ENCODE measurements at places on chromosomes 1 and 21.

DNA sequence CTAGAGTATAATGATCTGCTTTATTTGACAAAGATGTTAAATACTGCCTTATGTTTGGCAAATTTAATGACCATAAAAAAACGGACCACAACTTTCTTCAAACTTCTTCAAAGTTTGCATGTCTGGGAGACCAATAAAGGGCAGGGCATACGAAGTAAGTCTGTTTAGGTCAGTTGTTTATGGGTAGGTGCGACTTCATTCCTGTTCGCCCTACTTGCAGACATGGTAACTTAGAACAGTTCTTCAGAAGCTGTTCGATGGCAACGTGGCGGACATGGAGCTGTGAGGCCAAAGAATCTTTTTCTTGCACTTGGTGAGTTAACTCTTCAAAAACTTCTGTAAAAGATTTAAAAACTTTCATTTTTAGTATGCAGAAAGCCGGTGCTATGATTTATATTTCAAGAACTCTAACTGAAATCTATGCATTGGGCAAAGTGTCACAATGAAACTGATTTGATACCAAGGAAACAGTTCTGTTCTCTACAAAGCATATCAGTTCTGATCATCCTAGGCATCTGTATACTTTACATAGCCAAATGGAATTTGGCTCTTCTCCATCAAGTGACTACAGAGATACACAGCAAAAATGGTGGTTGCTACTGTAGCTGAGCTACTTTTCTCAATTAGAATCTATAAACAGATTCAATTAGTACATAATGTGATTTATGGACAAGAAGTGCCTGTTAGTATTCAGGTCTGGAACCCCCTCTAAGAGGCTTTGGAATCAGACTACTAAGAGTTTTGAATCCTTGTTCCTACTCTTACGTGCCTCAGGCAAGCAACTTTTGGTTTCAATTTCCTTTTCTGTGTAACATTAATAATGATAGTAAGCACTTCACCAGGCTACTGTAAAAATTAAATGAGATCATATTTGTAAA, 25.7 kb downstream of the C21orf91 start:
- DNase-seq = no peak

- no peak for DNase-seq
These were observed 5.2 kb downstream of the GJC2 start for GRCh38 chr1:228154670-228155571.

DNA sequence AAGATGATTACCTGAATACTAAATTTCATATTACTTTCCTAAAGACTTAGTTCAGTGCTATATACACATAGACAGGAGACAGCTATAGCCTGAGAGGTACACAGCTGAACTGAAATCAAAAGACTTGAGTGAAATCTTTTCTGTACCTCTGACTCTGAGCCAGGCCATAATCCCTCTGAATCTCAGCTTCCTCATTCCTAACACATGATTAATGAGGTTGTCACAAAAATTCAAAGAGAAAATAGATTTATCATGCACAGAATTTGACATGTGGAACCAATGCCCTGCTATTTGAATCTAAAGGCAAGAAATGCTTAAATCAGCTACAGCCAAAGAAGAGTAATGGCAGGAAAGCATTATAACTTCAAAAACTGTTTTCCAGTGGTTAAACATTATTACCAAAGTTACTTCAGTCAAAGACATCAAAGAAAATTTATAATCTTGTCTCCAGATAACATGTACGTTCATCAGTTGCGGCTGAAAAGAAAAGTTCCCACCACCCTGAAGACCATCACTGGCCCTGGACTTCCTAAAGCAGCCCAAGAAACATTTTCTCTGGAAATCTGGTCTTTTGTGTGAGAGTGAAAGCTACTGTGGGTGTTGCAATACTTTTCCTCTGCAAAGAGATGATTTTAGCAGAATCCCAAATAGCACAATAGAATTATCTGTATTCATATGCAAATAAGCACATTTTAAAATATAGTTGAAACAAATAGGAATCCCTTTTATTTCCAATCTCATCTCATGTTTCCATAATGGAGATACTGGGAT, 13.8 kb upstream of the ATP1A1 start:
- DNase-seq = no peak

- DNase-seq = no peak
These were observed 82.4 kb upstream of the CYYR1 start for GRCh38 chr21:26655460-26655859.

DNA sequence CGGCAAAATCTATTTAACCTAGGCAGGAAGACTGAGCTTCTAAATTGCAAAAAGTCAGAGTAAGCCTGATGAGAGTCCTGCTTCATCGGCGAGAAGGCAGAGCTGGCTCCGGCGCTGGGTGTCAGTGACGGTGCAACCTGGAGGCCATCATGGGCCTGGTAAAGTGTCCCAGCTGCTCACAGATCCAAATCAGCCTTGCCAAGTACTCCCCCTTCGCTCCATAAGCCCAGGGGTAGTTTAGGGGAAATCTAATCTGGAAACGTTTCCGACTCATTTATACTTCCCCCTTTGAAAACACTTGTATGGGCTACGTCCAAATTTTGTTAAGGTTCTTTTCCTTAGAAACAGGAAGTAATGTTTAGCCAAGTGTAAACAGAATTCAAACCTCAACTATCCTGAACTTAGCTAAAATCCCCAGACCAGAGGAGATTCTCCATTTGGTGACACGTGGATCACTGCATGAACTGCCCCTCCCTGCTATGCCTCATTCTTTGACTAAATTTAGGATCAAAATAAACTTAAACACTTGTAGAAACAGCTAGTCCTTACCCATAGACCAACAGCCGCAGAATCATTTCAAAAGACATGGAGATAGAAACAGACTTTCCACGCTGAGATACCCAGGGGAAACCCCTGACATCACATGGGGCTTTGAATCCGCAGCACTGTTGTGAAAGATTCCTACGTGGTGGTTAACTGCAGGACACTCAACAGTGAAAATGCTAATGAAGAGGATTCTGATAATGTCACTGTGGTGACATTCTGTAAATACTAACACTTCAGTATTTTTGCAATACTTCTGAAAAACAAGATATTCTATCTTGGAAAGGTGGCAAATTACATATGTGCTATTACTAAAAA, 172.7 kb downstream of the TGFBR3 start:
- DNase-seq = no peak

GRCh38 chr1:29532285-29532684, 296.0 kb downstream of the PTPRU start:
- DNase-seq = no peak

DNA sequence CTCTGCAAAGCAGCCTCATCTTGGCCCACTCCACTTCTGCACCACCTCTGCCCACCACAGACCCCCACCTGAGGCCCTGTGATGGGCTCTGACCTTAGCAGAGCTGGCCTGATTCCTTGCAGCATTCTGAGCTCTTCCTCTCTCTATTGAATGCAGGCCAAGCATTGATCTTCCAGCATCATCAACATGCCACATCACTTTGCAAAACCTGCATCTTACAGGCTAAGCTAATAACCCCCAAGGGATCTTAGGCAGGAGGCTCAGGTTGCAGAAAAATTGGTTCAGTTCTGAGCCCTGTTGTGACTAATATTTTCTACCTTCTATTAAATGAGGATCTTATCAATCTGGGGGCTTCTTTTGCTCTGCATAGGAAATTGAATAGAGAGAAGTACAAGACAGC, 78.7 kb downstream of the ATP1A1 start:
- DNase-seq = no peak

DNA sequence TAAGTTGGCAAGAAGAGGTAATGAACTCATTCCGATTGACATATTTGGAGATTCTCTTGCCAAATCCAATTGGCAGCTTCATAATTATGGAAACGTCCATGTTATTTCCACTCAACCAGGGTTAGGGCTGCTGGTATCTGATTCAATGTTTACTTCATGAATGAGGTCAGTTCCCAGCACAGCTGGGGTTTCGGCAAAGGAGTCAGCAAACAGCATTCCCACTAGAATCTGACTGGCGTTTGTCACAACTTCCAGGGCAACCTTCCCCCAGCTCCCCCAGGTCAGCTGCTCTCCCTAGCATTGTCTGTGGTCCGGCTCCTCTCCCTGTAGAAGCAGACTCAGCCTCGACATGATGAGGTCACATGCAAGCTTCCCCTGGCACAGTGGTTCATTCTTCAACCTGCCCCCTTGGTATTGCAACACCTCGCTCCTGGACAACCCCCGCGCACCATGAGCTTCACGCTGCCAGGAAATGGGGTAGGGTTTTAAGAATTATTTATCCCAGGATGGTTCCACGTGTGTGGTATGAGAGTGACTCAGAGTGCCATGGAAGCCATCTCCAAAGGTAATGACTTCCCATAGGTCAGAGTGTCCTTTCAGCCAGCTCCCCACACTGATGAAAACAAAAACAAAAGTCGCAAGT, 100.7 kb upstream of the SLC25A33 start:
- DNase-seq = peak; percentile 73

- DNase-seq = no peak
These were observed 1242.1 kb downstream of the PLA2G4A start for GRCh38 chr1:188070848-188071247.

- DNase-seq = no peak
These were observed 29.2 kb downstream of the MAN1C1 start for GRCh38 chr1:25645637-25646400.

- DNase-seq = no peak
These were observed 60.7 kb downstream of the H3-3A start for GRCh38 chr1:226123212-226123560.

GRCh38 chr21:38777015-38777414, 28.7 kb upstream of the ETS2 start:
- no peak for DNase-seq

GRCh38 chr1:183493540-183494245, 21.4 kb downstream of the SMG7 start:
- no peak for DNase-seq

- DNase-seq = no peak
These were observed 837.6 kb upstream of the ADAMTS5 start for GRCh38 chr21:27804515-27804914.

DNA sequence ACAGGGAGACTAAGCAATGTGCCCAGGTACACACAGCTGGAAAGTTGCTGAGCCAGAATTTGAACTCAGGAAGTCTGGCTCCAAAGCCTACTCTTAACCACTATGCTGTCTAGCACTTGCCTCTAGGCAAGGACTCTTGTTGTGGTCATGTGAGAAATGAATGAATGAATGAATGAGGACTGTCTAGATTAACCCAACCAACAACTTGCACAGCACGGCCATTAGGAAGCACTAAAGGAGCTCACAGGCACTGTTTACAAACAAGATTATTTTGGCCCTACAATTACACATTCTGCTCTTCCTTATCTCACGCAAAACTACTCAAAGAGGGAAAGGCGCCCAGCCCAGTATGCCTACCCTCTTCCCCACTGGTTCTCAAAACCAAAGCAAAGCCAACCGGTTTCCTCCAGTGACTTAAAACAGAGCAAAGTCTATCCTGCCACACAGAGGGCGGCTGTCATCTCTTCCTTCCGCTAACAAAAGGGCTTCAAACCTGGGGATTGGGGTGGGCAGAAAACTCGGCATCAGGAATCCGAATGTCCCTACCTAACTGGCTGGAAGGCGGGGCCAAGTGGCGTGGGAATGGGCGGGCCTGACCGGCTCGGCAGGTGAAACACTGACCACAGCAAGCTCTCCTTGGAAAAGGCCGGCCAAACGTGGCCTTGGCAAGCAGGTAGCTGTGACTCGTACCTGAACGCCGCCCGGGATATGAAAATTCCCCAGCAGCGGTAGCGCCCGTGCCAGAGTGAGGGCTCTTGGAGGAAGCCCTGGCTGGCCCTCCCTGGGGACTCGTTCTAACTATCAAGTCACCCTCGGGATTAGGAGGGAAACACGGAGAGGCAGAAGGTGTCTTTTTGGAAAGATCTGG, 948 bp downstream of the STK40 start:
- DNase-seq = no peak

GRCh38 chr1:44405798-44406736, 1.0 kb downstream of the RNF220 start:
- no peak for DNase-seq

DNA sequence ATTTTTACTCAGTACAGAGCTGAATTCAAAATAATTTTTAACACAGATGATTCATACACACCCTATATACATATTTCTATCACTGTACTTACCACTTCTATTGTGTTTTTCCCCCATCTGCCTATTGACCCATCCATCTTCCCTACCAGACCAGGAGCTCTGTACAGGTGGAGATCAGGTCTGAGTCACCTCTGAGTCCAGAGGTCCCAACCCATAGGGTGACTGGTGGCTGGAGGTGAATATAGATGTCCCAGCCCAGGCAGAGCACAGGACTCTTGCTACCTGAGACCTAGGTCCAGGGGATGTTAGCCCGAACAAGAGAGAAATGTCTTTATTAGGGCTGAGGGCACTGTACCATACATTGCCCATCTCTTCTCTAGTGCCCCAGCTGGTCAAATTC, 54.8 kb downstream of the DMAP1 start:
- no peak for DNase-seq

GRCh38 chr1:117077267-117077666, 17.1 kb downstream of the TTF2 start:
- no peak for DNase-seq

- no peak for DNase-seq
These were observed 76.4 kb upstream of the IFFO2 start for GRCh38 chr1:19032701-19033514.

DNA sequence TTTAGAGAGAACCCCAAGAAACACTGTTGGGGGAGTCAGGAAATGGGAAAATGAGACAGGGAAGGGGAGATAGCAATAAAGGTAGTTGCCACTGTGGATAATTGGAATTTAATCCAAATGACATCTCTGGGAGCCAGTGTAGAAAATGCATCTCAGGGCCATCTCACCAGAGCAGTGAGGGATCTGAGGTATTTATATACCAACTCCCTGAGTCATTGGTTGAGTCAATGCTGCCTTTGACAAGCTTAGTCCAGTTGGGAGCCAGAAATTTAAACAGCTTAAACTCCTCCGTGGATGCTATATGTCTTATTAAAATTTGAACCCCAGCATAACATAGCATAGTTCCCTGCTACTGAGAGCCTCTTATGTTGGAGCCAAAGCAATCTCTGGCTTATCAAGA, 140.3 kb downstream of the SLC30A10 start:
- no peak for DNase-seq

DNA sequence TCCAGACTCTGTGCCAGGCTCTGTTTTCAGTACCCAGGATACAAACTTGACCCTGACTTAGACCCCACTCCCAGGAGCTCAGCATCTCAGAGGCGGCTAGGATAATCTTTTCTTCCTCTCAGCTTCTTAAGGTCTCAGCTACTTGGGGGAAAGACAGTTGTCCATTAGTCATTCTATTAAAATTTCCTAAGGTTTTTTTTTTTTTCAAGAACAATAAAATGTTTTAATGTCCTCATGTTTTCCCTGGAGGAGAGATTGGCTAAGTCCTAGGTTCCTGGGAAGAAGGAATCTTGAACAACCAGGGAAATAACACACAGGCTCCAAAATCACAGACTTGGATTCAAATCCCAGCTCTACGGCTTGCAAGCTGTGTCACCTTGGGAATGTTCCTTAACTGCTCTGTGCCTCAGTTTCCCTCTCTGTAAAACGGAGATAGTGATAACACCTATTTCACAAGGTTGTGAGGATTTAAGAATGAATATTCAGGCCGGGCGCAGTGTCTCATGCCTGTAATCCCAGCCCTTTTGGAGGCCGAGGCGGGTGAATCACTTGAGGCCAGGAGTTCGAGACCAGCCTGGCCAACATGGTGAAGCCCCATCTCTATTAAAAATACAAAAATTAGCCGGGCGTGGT, 33.0 kb downstream of the CDK18 start:
- no peak for DNase-seq
